Fibroblast of lung (primary cell): ENCODE measurements at places on chromosomes 13 and 19. TPM values are rescaled to one million over a fixed set of nuclear protein-coding genes. Genes with fewer than 3 reads are reported as not detected.

The SHD gene
- not detected in 2 replicates for total RNA-seq

The ZSCAN1 gene
- total RNA-seq: under 0.01 TPM in 1 of 2 replicates, not detected in the other

The ZGLP1 gene
- 0.51 and 0.66 TPM in 2 replicates for total RNA-seq

The TM9SF2 gene
- total RNA-seq: 95.3 and 109 TPM in 2 replicates

The SOX21 gene
- not detected in 2 replicates for total RNA-seq

The CPAMD8 gene
- total RNA-seq: 0.51 and 1.7 TPM in 2 replicates

The MBD3L3 gene
- total RNA-seq: not detected in 2 replicates
